ENCODE measurements at places on chromosomes 12 and 14. TPM values are rescaled to one million over a fixed set of nuclear protein-coding genes. Genes with fewer than 3 reads are reported as not detected.

The PRIM1 gene
- total RNA-seq: 28.0 TPM

The FLVCR2 gene
- 0.39 TPM for total RNA-seq

The KLHDC1 gene
- 1.3 TPM for total RNA-seq

The MTERF2 gene
- total RNA-seq: 15.4 TPM

The ART4 gene
- 0.08 TPM for total RNA-seq

The CFAP73 gene
- total RNA-seq: not detected

The CELA1 gene
- total RNA-seq: 1.2 TPM

The VDR gene
- 2.5 TPM for total RNA-seq

The CLEC2B gene
- total RNA-seq: 70.8 TPM

- no peak for DNase-seq
Measured at GRCh38 chr12:14280921-14281320, 84.6 kb upstream of the ATF7IP start.

- peak; percentile 20 for DNase-seq
Measured at GRCh38 chr14:64663174-64663573, 41.0 kb upstream of the PLEKHG3 start.

- DNase-seq: no peak
Measured at GRCh38 chr14:38065106-38065762, 142.5 kb upstream of the SSTR1 start.

DNA sequence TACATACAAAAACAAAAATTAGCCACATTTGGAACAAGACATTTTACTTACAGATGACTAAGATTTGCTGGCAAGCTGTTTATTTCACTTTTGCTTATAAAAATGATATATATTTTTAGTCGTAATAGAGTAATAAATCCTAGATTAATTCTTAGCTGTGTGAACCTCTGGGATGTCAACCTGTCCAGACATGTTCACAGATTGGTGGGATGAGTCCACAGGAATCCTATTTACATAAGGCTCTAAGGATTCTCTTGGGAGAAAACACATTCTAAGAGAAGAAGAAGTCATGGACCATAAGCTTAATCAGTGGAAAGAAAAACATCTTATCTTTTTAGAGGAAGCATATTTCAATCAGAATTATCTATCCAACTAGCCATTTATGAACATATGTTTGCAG is 797.4 kb downstream of the C12orf50 start:
- no peak for DNase-seq

DNA sequence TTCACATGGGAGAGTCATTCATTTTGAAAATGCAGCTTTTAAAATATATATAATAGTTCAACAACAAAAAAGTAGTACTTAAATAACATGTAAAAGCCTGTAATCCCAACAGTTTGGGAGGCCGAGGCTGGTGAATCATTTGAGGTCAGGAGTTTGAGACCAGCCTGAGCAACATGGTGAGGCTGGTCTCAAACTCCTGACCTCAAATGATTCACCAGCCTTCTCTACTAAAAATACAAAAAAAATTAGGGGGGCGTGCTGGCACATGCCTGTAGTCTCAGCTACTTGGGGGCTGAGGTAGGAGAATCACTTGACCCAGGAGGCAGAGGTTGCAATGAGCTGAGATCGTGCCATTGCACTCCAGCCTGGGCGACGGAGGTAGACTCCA is 256.3 kb upstream of the RGS6 start:
- no peak for DNase-seq

DNA sequence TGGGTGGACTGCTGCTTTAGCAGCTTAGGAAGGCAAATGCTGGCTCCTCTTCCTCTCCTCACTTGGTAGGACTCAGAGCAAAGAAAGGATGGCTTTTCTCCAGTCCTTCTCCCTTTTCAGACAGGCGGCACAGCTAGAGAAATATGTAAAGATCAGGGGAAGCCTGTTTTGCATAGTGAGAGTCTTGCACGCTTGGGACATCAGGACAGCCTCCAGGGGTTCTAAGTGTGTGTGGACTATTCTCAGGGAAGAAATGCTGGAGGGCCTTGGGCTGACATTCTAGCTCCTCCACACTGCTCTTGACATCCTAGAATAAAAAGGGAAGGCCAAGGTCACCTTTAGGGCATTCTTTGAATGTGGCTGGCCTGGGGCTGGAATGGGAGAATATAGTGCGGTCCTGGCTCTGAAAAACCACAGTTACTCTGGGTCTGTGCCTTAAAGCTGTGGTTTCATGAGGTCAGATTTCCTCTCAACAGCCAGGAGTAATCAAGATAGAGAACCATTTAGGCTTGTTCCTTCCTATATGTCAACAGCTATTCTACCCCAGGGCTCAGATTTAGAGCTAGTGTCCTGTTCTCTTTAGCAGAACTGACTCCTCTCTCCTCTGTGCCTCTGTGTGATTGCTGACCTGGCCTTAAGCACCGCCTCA is 24.3 kb downstream of the CMA1 start:
- no peak for DNase-seq
